ENCODE measurements at places on chromosomes 1 and 21.
A peak's percentile ranks its signal among the peaks of the same experiment; 100 is the strongest.

GRCh38 chr1:76250271-76250670 lies 175.7 kb downstream of the ST6GALNAC3 start:
- DNase-seq: no peak

GRCh38 chr1:233998891-233999290 lies 94.4 kb downstream of the SLC35F3 start:
- no peak for DNase-seq

DNA sequence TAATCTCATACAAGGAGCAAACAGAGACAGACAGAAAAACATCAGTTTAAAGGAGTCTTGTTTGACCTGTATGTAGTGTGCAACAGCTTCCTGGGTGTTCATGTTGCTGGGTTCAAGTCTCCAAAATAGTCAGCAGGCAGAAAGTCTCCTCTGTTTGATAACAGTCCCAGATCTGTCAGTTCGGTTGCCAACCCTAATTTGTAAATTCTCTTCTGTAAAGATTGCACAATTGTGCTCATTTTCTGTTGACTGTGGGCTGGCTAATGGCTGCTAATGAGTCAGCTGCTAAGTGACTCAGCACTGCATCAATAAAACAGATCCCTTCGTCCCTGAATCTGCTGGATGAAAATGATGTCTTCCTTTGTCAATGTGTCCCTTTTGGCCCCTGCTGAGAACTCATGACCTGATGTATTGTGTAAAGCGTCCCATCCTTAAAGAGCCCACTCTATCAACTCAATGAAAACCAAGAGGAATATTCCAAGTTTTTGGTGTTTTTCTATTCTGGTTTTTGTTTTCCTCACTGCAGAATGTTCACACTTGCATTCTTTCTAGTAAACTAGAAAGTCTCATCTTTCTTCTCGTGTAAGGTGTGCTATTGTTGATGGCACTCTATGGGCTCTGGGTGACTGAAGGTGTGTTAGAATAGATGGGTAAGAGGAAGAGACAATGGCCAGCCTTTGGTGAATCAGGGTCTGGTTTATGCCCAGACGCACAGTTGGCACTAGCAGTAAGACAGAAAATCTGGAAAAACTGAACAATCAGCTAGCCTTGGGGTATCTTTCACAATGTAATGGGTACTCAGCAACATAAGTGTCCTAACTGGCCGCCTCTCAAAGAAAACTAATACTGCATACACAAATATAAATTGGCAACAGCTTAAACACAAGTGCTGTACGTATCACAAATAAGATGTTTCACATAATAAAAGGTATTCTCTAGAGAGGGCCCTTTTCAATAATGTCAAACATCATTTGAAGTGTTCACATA lies 75.1 kb upstream of the SIPA1L2 start:
- DNase-seq: no peak

- DNase-seq: no peak
Observed at GRCh38 chr1:110786802-110787327, 86.1 kb upstream of the CD53 start.

GRCh38 chr1:52640697-52641096 lies 7.7 kb downstream of the SHISAL2A start:
- no peak for DNase-seq

DNA sequence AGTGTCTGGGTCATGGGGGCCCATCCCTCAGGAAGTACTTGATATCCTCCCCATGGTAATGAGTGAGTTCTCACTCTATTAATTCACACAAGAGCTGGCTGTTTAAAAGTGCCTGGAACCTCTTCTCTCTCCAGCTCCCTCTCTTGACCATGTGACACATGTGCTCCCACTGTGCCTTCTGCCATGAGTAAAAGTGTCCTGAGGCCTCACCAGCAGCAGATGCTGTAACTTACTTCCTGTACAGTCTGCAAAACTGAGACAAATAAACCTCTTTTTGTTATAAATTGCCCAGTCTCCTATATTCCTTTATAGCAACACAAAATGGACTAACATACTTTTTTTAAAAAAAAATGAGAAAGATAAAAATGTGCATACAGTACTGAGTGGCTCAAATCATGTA lies 24.0 kb downstream of the PUM1 start:
- DNase-seq: no peak

GRCh38 chr1:40930174-40930964 lies 49.1 kb upstream of the CTPS1 start:
- no peak for DNase-seq

GRCh38 chr1:194060481-194060880 lies 874.1 kb upstream of the B3GALT2 start:
- no peak for DNase-seq

DNA sequence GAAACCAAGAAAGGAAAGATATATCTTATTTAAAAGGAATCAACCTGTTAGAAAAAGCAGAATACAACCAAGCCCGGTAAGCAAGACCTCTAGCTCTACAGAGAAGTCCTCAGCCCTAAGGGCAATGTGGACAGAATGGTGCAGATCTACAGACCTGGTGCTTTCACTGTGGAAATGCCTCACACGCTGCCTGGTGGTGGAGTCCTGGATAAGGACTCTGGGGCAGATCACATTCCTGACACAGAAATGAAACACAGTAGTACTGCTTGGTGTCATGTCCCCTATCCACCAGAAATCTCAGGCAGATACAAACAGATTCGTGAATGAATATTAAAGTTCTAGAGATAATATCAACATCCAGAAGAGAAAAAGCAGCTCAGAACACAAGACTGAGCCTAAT lies 6.8 kb downstream of the CNN3 start:
- no peak for DNase-seq

- DNase-seq: no peak
Observed at GRCh38 chr21:37647781-37648180, 268.5 kb downstream of the KCNJ6 start.

- no peak for DNase-seq
Observed at GRCh38 chr1:208593306-208594006, 349.3 kb upstream of the PLXNA2 start.

- peak; percentile 71 for DNase-seq
Observed at GRCh38 chr1:145823565-145824498, at the start of the genes POLR3C and RNF115. TSS of gene POLR3C (plus strand) at chr1:145824200. CDS start at chr1:145825777, 1,577 bp downstream. TSS of gene RNF115 (minus strand) at chr1:145824095. CDS start at chr1:145823873, 222 bp downstream.

DNA sequence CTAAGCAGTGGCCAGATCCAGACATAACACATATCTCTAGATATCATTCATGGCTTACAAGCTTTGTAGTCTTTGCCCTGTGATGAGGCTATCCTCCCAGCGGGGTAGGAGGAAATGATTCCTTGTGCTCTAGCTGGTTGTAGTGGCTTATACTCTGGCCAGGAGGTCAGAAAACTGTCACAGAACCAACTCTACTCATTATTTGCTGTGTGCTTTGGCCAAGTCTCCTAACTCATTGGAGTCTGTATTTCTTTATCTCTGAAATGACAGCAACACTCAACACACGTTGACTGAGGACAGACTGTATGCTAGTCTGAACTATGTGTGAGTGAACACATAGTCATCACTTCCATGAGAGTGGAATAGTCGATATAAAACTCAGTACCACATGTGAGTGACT lies 116.7 kb upstream of the F3 start:
- DNase-seq: no peak

DNA sequence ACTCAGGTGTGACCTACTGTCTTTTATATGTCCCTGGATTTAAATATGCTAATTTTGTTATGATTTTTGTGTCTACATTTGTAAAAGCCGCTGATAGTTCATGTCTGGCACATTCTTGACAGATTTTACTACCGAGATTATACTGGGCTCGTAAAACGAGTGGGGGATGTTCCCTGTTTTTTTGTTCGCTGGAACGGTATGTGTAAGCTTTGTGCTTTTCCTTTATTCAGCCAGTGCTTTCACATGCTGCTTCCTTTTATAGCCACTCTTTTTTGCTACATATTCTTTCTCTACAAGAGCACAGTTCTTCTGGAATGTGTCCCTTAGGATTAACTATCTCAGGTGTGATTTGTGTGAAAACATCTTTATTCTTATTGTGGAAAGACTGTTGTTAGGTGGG lies 46.6 kb downstream of the ADARB1 start:
- no peak for DNase-seq

DNA sequence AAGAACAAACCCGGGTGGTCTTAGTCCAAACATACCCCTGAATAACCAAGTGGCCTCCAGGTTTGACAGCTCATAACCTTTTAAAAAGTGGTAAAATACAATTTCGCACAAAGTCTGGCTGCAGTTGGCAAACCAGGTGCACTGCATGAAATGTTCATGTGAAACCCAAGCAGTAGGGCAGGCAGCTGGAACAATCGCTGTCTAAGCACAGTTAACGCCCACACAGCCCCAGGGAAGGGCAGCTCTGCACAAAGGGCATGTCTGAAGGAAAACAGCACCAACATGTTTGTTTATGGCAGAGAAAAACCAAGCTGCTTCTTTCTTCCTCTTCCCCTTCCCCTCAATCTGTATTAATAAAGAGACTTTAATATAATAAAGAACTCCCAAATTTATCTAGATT lies 49.5 kb downstream of the KIAA1614 start:
- DNase-seq: no peak

DNA sequence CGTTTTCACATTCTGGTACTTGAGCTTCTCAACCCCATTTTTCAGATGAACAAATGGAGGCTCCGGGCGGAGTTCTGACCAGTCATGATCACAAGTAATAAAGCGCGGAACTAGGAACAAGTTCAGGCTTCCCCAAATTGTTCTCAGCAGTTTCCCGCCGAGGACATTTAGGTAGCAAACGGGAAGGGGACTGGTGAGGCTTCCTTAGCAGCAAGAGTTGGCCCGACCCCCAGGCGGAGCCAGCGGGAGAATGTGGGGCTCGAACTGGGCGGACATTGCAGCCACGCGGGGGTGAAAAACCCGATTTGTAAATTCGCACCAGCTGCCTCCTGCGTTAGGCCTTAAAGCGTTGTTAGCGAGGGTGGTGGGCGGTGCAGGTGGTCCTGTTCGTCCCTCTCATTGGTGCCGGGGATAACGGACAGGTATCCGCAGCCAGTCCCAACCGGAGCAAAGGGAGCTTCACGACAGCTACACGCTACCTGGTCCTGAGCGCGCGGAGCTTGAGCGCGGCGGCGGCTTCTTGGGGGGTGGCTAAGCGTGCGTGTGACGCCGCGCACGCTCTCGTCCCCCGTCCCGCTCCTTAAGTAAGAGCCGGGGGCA lies 15.3 kb downstream of the SEMA6C start:
- DNase-seq: peak; percentile 46

DNA sequence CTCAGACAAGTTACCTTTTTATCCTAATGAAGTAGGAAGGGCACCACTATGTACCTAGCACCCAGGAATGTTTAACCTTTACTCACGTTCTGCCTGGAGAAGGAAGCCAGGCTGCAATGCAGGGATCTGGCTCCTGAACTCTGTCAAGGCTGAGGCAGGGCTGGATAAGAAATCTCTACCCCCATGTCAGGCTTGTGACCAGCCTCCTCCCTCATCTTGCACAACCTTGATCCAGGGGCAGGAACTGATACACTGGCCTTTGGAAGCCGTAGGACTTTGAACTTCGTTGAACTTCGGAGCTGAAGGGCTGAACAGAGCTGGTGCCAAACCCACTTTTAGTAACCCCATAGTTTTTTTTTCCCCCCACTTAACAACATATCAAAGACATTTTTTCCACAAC lies 8.0 kb upstream of the AKR1A1 start:
- no peak for DNase-seq
